ENCODE measurements at places on chromosomes 4 and X.

- no peak for DNase-seq
Observed at GRCh38 chr4:77805840-77806239, 13.3 kb downstream of the CNOT6L start.

DNA sequence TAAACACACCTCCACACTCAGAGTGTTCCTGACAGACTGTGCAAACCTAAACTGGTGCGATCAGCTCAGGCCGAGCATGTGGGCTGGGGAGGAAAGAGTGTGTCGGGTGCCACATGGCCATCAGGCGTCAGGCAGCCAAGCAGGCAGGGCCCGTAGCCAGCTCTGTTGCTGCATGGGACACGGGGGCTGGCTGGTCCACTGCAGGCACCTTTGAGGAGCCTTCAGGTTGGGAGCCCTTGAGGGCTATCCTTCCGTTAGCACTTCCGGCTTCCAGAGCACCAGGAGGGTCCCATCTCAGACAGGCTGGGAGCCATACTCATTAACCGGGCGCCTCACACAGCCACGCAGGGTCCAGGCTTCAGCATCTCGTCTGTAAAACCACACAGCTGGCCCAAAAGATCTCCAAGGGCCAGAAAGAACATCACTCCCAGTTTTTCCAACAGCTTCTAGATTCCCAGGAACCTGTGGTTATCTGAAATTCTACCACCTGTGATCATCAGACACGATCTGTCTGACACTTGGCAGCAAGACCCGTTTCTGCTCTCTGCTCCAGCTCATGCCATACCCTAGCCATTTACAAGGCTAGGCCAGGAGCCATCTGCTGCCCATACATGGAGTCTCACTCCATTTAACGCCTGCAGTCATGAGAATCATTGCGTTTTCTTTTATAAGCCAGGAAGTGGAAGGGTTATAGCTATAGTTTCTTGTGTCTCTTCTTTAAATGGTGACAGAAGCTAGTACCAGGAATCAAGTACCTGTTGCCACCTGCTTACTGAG lies 87.5 kb downstream of the NSUN7 start:
- no peak for DNase-seq

- no peak for DNase-seq
Observed at GRCh38 chr4:2243681-2244380, 1.9 kb upstream of the HAUS3 start.

- no peak for DNase-seq
Observed at GRCh38 chr4:174012135-174012885, 271.2 kb downstream of the FBXO8 start.

DNA sequence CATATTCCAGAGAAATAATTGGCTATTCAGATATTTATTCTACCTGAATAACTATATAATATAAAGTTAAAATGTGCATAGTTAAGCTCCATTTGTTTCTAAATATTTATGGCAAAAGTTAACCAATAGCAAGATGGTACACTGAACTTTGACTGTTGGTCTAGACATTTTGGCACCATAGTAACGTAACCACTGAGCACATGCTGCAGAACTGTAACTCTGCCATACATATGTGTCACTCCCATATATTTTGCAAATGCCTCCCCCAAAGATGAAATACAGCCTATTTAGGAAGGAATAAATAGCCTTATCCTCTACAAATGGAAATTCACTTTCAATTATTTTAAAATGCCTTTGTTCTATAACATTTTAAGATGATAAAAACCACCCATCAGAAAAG lies 424.9 kb downstream of the CENPC start:
- DNase-seq = no peak

GRCh38 chrX:17053502-17053901 lies 107.0 kb downstream of the REPS2 start:
- DNase-seq = no peak

GRCh38 chrX:2430265-2430825 lies 70.4 kb downstream of the DHRSX start:
- DNase-seq = no peak

DNA sequence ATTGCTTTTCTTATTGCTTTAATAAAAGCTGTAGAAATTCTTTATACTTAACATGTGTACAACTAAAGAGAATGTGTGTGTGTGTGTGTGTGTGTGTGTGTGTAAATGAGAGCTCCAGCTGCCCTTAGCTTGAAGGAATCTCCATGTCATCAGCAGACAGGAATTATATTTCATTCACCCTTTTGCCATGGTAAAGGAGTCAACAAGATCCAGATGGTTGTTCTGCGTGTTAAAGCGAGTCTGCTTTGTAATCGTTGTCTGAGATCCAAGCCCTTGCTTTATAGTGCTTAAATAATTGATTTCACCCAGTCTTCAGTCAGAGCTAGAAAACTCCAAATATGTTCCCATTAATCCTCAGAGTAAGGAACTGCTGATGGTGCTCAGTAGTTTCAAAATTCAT lies 285.5 kb downstream of the PDGFC start:
- peak; percentile 99 for DNase-seq

DNA sequence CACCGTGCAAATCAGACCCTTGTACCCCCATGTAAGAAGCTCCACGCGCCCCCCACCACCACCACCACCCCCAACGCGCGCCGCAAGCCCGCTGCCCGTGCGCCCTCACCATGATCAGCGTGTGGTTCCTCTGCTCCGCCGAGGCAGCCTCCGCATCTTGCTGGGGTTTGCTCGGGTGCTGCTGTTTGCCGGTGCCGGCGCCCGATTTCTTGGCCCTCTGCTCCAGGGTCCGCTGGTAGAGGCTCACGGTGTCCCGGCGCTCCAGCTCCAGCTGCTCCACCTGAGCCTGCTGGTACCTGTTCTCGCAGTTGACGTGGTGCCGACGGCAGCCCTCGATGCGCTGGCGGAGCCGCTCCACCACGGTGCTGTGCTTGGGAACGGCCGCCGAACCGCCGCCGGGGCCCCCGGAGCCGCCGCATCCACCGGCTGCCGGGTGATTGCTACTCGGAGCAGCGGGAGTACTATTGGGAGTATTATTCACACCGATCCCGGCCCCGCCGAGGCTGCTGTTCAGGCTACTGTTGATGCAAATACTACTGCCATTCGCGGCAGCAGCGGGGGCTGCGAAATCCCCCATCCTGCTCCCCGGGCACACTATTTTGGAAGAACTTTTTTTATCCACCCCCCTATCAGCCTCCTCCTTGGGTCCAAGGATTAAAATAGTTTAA lies 1.1 kb downstream of the MAML3 start:
- no peak for DNase-seq

DNA sequence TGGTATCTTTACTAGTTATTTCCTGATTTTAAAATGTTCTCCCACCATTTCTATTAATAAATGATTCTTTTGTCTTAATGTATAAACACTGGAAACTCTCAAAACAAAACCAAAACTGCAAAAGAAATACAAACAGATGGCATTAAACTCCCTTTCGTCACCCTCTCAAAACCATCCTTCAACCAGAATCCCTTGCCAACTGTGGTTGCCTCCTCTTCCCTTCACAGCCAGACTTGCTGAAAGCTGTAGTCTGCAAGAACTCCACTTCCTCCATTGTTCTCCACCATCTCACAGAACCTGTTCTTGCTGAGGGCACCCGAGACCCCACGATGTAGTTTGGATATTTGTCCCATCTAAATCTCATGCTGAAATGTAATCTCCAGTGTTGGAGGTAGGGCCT lies 96.5 kb downstream of the WWC2 start:
- no peak for DNase-seq

- DNase-seq = no peak
Observed at GRCh38 chrX:72395237-72395636, 89.5 kb upstream of the CITED1 start.

- no peak for DNase-seq
Observed at GRCh38 chr4:24639714-24640113, 55.4 kb upstream of the DHX15 start.

DNA sequence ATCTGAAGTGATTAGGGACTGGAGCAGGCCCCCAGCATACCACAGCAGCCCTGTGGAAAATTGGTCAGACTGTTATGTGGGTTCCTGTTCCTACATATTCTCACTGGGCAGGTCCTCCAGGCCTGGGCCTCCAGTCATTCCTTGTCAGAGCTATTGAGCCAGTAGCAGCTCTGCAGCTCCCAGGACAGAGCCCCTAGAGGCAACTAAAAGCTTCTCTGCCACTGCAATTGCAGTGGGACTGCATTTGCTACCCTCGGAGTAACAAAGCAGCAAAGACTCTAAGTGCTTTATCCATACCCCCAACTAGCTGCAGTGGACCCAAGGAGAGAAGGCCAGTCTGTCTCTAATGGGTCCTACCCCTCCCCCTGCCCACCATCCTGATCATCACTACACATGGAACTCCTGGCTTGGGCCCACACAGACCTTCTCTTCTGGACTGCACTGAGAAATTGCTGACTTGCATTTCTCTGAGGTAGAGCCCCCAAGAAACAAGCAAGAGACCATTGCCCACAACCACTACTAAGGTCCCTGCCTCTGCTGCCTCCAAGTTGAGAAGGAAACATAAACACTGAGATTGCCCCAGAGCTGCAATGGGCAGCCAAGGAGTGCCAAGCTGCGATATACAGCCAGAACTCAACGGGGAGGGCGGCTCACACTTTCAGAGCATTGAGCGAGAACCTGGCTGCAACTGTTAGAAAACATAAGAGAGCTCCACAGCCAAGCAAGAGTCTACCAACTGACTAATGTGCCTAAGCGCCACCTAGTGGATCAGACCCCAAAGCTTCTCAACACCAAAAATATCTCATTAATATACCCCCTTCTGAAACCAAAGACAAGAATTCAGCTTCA lies 738.7 kb upstream of the NDST4 start:
- no peak for DNase-seq

DNA sequence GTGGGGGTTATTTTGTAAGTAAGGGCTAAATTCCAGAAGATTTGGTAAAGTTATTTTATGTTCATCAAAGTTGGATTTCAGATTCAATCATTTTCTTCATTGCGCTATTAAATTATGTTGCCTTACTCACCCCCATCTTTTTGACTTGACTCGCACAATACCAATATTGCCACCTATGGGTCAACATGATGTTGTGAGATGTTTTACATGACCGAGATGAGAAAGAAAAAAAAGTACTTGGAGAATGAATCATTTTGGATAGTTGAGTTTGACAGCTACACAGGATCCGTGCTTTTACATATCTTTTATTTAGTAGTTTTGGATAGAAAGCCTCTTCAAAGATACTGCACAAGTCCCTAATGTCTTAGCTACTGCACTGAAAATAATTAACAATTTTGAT lies 224.2 kb upstream of the EMCN start:
- no peak for DNase-seq

DNA sequence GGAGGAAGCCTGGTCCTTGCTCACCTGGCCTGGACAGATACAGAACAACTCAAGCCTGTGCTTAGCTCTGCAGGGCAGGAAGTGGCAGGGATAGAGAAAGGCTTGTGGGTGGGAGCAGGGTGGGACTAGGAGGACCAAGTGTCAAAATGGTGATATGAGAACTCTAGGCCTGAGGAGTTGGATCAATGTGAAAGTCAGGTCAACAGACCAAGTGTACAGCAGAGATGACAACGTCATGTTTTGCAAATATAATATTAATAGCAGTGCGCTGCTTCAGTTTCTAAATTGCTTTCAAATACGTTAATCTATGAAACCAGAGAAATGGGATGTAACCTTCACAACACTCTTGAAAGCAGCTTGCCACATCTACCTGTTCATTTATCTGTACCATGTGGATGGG lies 114.2 kb upstream of the MAP3K15 start:
- no peak for DNase-seq

- DNase-seq = no peak
Observed at GRCh38 chrX:48684134-48684533, 535 bp downstream of the WAS start.

- no peak for DNase-seq
Observed at GRCh38 chrX:66012094-66012534, 27.8 kb downstream of the VSIG4 start.

GRCh38 chrX:20230406-20230805 lies 36.3 kb downstream of the RPS6KA3 start:
- no peak for DNase-seq

- DNase-seq = no peak
Observed at GRCh38 chr4:8168832-8169598, 10.4 kb upstream of the ABLIM2 start.

DNA sequence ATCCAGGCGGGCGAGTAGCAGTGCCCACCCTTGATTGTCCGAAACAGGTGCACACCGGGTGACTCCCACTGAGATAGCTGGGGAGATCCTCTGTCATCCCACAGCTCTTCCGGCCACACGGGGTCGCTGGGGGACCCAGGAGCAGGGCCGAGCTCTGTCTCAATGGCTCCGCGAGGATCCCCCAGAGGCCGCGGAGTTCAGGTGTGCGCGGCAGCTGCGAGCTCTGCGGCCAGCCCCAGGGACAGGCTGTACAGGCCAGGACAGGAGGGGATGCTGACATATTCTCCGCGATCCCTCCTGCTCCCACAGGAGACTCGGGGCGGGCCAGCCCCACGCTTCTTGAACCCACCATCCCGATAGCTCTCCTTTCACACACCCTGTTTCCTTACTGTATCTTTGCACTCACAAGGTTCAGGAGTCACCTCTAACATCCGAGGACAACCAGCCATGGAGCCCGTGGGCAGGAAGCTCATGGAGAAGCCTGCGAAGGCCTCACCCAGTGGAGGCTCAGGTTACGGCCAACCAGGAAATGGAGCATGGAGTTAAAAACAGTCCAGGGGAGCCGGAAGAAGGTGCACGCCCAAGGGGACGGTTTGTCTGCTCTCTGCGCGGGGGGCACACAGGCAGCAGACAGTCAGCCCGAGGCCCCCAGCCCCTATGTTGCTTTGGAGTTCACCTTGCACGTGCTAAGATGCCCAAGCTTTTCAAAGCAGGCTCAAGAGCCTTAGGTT lies 77.9 kb upstream of the AMELX start:
- DNase-seq = no peak

DNA sequence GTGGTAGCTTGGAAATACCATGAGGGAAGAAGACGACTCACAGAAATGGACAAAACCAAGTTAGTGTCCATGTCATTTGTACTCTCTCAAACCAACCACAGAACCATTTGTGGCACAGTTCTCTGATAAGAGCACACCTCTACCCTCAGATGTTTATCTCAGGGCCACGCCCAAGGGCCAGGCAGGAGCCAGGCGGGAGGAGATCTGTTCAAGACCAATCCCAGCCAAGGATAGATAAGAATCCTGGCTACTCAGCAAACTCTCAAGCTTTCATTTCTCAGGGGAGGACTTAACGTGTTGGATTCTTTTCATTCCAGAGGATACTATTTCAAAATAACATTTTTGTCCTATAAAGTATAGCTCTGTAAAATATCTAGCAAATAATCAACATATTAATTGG lies 95.0 kb downstream of the NYX start:
- no peak for DNase-seq

DNA sequence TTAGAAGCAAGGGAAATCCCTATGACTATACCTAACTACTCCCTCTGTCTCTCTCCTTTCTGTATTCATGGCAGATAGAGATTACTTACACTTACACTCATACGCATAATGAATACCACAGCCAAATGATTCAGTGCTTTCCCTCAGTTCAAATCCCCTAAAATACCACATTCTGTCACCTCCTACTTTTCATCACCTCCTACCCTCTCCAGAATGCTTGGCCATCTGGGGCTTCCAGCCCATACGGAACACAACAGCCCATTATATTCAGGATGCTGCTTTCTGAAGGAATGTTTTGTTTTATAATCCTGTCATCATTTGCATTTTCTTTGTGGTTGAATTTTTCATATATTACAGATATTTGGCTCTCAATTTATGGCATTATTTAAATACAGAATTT lies 361.6 kb downstream of the GRIA2 start:
- DNase-seq = no peak

GRCh38 chrX:9286234-9286633 lies 178.6 kb upstream of the TBL1X start:
- no peak for DNase-seq

- no peak for DNase-seq
Observed at GRCh38 chr4:79023799-79024770, 84.8 kb upstream of the PAQR3 start.

Data from fibroblast of skin of left biceps (primary cell).